H9 (cell line): ENCODE measurements at places on chromosomes 7 and 10.

GRCh38 chr10:102313221-102313896 is 68.0 kb downstream of the GBF1 start:
- no peak for DNase-seq

GRCh38 chr10:127978481-127978880 is 71.6 kb downstream of the PTPRE start:
- peak; percentile 7 for DNase-seq

DNA sequence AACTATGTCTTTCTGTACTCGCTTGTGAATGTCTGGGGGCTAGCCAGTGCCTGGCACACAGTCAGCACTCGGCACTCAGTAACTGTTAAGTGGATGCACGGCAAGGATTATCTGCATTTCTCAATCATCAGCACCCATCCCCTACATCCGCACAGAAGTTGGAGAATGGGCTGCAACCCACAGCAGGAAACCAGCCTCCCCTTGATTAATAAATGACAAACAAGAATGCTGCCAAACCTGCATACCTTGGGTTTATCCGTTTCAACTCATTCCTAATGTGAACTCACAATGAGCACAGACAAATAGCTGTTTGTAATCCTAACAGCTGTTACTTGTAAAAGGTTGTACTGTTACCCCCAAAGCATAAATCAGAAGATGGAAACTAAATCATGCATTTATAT is 28.9 kb downstream of the PPP1R3C start:
- no peak for DNase-seq

- DNase-seq = no peak
Observed at GRCh38 chr10:79187121-79187940, 118.6 kb downstream of the ZMIZ1 start.

- no peak for DNase-seq
Observed at GRCh38 chr10:125169915-125170314, 9.6 kb upstream of the CTBP2 start.

DNA sequence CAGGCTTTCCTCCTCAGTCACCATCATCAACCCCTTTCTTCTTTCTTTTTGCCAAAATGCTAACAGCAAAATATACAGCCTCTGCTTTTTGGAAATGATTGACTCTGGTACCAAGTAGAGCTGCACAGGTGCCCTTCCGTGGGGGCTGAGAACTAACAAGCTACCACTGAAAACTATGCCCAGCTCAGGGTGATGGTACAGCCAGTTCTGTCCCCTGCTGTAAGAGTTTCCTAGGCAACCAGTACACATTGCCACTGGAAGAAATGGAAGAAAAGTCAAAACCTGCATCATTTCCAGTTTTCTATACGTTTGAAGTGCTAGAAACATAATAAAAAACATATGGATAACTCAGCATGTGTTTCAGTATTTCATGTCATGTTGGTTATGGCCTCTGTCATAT is 297.5 kb downstream of the PRKG1 start:
- no peak for DNase-seq

- DNase-seq = no peak
Observed at GRCh38 chr10:126659750-126660149, 10.7 kb downstream of the C10orf90 start.

- DNase-seq = no peak
Observed at GRCh38 chr7:151086802-151087244, 548 bp downstream of the AGAP3 start.

DNA sequence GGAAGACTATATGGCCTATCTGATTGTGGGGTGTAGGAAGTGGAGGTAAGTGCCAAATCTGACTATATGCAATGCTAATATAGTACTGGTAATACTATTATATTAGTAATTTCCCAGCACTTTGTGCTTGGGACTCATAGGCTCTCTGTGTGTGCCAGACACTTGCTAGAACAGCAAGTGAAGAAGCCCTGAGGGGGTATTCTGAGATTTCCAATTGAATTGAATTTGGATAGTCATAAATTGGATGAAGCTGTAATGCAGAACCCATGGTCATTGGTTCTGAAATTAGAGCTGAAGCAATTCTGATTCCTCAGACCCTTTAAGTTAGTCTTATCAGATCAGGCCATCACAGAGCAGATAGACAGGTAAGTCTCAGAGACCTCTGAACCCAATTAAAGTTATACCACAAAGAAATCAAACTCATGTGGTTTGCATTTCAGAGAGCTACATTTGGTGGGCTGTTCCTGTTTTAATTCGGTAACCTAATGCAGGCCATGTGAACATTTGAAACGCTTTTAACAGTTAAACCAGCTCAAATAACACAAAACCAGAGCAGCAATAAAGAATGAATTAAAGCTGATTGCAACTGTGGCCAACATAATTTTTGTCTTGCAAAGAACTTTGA is 179.5 kb downstream of the CREB5 start:
- no peak for DNase-seq

DNA sequence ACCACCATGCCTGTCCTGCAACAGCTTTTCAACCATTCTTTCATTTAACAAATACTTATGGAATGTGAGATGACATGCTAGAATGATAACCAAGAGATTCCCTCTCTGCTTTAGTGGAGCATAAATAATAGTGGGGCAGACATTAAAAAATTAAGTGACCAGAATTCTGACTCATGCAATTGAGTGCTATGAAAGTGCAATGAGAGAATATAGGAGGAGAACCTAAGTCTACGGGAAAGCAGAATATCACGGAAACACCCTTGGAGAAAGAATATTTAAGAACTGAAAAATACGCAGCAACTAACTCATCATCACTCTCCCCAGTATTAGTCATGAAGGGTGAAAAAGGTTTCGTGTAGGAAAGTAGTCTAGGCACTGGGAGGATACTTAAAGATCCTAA is 7.1 kb downstream of the KIF5B start:
- DNase-seq = no peak

- DNase-seq = no peak
Observed at GRCh38 chr10:76615049-76615448, 1022.6 kb downstream of the KCNMA1 start.

DNA sequence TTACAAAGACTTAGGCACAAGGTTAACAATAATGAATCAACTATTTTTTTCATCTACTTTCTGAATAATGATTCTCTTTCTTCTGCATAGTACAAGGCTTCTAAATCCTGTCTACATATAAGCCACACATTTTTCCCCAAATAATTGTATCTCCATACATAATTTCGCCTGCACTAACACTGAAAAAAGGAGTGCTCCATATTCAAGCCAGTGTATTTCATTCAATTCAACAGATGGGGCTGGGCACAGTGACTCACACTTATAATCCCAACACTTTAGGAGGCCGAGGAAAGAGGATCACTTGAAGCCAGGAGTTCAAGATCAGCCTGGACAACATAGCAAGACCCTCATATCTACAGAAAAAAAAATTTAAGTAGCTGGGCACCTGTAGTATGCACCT is 86.0 kb upstream of the ZNF800 start:
- DNase-seq = no peak

DNA sequence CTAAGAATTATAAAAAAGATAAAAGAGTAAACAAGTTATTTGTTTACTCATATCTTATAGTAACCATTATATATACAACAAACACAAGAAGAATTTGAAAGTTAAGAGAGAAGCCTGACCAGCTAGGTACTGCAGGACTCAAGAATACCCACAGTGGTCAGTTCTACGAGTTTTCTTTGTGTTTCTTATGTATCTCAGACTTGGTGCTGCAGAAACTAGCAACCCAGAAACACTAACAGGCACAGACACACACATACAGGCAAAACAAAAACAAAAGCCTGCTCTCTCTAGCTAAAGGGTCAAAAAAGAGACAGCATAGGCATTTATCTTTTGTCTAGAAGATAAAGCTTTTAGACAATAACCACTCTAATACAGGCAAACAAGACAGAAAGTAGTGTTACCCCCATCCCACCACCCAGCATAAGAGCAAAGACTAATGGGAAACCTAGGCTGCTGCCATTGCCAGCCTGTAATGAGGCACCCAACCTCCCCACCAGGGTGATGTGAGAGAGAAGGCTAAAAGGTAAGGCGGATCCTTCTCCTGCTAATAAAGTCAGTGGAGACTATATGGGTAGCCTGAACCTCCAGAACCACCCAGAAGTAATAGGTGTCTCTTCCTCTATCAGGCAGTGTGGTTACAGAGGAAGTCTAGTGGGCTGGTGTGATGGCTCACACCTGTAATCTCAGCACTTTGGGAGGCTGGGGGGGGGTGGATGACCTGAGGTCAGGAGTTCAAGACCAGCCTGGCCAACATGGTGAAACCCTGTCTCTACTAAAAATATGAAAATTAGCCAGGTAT is 113.9 kb downstream of the DNAJC1 start:
- DNase-seq = no peak

- no peak for DNase-seq
Observed at GRCh38 chr10:104351061-104351702, 2.5 kb upstream of the CFAP58 start.

GRCh38 chr7:43113622-43114457 is 1.4 kb downstream of the HECW1 start:
- no peak for DNase-seq

DNA sequence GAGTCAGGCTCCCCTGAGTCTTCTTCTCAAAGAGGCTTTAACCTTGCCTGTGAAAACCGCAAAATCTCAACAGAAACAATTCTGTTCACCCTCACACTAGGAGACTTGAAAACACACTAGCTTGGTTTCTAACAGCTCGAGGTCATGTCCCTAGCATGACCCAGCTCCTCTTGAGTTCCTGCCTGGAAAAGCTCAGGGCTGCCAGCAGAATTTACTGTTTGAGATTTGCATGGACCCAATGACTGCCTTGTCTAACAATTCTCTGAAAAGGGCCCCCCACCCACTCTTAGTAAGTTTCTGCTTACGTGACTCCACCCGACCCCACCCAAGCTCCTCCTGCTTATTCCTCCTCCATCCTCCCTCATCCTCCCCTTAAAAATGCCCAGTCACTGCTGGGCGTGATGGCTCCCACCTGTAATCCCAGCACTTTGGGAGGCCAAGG is 85.1 kb upstream of the KMT2C start:
- no peak for DNase-seq

DNA sequence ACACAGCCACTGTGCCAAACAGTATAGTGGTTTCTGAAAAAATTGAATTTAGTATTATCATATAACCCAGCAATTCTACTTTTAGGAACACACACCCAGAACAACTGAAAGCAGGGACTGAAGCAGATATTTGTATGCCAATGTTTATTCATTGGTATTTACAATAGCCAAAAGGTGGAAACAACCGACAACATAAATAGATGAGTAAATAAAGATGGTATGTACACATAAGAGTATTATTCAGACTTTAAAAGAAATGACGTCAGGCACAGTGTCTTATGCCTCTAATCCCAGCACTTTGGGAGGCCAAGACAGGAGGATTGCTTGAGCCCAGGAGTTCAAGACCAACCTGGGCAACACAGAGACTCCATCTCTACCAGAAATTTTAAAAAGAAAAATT is 7.2 kb downstream of the CDCA7L start:
- no peak for DNase-seq

DNA sequence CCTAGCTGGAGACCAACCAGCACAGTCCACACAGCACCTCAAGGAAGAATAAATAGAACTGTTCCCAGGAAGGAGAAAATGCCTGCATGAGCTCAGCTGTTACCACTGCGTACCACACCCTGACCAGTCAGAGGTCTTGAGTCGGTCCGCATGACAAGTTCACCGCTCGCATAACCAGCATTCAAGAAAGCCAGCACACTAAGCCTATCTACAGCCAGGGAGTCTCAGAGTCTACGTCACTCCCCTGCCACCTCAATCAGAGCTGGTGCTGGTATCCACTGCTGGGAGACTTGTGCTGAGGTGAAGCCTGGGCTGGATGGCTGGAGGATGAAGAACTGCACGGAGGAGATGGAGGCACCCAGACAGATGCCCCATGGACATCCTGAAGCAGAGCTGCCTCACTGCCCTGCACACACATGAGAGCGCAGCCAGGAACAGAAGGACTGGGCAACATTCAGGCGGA is 19.6 kb downstream of the AKR1C1 start:
- DNase-seq = no peak

GRCh38 chr7:81709836-81710235 is 60.0 kb downstream of the HGF start:
- DNase-seq = no peak

DNA sequence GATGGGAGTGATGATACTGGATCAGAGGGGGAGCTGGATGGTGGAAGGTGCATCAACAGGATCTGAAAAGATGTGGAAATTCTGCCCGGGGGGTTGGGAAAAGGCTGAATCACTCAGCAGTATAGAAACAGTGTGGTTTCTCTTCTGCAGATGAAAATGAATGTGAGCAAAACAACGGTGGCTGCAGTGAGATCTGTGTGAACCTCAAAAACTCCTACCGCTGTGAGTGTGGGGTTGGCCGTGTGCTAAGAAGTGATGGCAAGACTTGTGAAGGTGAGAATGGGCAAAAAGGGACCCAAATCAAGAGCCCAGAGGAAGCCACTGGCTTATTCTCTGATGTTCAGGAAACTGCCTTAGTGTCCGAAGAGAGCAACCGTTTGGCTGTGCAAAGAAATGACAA is 12.9 kb downstream of the OIT3 start:
- no peak for DNase-seq

GRCh38 chr7:82542665-82543064 is 99.1 kb upstream of the CACNA2D1 start:
- DNase-seq = no peak

- DNase-seq = no peak
Observed at GRCh38 chr10:7397049-7398035, 13.5 kb downstream of the SFMBT2 start.

GRCh38 chr10:120977897-120978296 is 126.7 kb downstream of the WDR11 start:
- DNase-seq = no peak

DNA sequence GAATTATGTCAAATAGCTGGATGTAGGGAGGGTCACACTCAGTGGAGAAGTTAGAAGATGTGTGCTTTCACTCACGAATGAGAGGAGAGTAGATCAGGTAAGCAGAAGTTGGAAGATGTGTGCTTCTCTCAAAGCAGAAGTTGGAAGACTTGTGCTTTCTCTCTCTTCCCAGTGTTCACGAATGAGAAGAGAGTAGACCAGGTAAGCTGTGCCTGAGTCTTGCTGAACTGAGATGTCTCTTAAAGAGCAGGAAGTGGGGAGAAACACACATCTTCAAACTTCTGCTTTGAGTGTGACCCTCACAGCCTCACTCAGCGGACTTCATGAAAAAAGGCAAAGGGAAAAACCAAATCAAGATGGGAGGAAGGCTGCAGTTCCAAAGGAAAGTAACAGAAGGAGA is 7.0 kb upstream of the TMEM243 start:
- no peak for DNase-seq

DNA sequence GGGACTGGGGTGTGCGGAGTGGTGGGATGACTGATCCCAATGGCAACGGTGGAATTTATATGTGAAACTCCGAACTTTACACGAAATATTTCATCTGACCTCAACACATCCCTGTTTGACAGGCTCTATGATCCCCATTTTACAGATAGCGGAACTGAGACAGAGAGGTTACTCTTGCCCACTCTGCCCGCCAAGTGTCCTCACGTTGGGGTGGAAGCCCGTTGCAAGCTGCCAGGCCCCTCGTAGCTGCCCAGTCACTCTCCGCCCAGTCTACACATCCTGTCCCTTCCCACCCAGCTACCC is 397 bp upstream of the NFE2L3 start:
- DNase-seq = no peak

- DNase-seq = no peak
Observed at GRCh38 chr7:22192801-22193200, 164.2 kb downstream of the RAPGEF5 start.
